ENCODE measurements at places on chromosomes 13 and 19. TPM values are rescaled to one million over a fixed set of nuclear protein-coding genes. Genes with fewer than 3 reads are reported as not detected.

The CASP14 gene
- not detected for total RNA-seq

The ADPRHL1 gene
- total RNA-seq: under 0.01 TPM

The ZNF177 gene
- total RNA-seq: 1.7 TPM

The ZNF837 gene
- 2.9 TPM for total RNA-seq

The KIR3DL2 gene
- total RNA-seq: not detected

The ZNF433 gene
- 2.6 TPM for total RNA-seq

The ACER1 gene
- total RNA-seq: not detected

The INSL3 gene
- total RNA-seq: not detected

The CHST8 gene
- total RNA-seq: under 0.01 TPM

The FBXO27 gene
- total RNA-seq: 1.2 TPM

The SMIM24 gene
- total RNA-seq: not detected

The IL17D gene
- total RNA-seq: 2.6 TPM

The FSTL3 gene
- total RNA-seq: 47.4 TPM

The DPF1 gene
- 1.6 TPM for total RNA-seq

The DLL3 gene
- total RNA-seq: 0.65 TPM

The LRRC4B gene
- total RNA-seq: not detected

Data from epithelial cell of umbilical artery (primary cell).